ENCODE measurements at places on chromosomes 11 and 22.

- no peak for DNase-seq
Measured at GRCh38 chr11:69598147-69598546, 42.8 kb upstream of the CCND1 start.

- DNase-seq = no peak
Measured at GRCh38 chr11:42319921-42320320, 860.5 kb upstream of the LRRC4C start.

- DNase-seq = no peak
Measured at GRCh38 chr11:109547356-109548027, 125.5 kb downstream of the C11orf87 start.

DNA sequence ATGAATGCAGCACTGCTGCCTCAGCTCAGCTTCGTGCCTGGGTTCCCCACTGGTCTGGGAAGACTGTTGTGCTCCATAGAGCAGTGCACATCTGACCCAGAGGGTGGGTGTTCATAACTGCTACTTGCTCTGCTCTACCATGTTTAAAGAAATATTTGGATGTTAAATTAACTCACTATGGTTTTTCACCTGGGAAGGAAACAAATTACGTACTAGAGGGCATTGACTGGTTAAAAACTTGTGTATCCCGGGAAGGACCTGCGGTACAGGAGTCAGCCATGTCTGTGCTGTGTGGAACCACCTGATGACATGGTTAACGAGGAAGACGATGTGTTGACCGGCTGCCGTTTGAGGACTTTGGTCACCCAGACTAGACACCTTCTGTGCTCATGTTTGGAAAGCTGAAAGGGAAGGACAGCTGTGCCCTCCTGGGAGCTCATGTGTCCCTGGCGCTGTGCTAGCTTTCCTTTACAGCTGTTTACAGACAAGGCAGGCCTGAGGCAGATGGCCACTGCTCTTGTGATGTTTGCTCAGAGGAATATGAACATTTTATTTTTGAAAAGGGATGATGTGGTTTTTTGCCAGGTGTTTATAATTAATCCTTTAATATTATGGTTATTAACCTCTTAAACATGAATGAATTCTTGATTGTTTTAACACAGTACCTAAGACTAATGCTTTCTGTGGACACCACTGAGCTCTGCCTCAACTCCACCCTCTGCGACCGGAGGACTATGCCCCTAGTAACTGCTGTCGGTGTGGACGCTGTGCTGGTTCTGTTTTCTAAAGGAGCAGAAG, 14.3 kb upstream of the AIFM3 start:
- no peak for DNase-seq

DNA sequence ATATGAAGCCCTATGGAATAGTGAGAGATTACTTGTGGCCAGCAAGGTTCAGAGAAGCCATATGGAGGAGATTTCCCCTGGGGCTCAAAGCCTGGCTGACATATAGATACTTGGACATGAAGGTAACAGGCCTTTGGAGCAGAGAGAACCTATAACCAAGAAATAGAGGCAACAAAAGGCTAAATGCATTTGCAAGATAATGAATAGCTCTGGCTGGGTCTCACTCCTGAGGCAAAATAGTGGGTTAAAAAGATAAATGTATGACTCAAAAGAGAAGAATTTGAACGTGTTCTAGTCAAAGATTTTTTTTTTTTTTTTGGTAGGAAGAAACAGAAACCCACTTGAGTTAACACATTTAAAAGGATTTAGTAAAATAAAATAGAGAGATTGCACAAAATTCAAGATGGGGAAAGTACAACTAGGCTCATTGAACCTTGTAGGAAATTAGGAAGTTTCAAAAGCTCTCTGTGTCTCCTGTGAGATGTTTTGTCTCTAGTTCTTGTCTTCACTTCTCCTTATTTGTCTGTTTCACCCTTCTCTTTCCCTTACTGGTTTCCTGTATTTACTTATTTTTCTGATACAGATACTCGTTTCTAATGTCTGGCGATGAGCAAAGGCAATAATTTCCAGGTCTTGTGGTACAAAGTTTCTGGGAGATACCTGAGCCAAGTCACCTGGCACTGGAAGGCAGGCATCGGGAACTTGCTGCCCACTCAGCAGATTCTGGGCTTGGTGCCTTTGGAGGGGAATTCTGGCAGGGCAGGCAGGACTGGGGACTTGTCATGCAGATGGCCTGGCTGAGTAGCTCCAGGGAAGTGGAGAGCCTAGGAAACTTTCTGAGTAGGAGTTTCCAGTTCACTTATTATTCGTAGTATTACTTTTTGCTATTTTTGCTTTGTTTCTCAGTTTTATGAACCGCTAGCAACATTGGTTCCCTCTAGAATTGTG, 49.2 kb upstream of the SESN3 start:
- no peak for DNase-seq

GRCh38 chr11:113113801-113114704, 152.8 kb downstream of the NCAM1 start:
- DNase-seq = no peak

GRCh38 chr22:28574159-28574788, 105.4 kb downstream of the TTC28 start:
- no peak for DNase-seq

DNA sequence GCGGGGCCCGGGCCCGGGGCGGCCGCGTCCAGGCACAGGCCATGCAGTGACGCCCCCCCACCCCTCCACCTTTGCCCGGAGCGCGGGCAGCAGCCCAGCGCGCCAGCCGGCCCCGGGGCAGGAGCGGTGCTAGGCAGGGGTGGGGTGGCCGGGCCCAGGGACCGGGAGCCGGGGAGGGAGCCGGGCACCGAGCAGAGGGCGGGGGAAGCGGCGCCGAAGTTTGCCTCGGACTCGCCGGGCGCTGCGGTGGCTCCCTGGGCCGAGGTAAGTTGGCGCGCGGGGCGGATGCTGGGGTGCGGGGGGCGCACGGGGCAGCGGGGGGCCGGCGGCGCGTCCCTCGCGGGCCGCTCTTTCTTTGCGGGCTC, 332 bp downstream of the TEAD1 start:
- DNase-seq = no peak

DNA sequence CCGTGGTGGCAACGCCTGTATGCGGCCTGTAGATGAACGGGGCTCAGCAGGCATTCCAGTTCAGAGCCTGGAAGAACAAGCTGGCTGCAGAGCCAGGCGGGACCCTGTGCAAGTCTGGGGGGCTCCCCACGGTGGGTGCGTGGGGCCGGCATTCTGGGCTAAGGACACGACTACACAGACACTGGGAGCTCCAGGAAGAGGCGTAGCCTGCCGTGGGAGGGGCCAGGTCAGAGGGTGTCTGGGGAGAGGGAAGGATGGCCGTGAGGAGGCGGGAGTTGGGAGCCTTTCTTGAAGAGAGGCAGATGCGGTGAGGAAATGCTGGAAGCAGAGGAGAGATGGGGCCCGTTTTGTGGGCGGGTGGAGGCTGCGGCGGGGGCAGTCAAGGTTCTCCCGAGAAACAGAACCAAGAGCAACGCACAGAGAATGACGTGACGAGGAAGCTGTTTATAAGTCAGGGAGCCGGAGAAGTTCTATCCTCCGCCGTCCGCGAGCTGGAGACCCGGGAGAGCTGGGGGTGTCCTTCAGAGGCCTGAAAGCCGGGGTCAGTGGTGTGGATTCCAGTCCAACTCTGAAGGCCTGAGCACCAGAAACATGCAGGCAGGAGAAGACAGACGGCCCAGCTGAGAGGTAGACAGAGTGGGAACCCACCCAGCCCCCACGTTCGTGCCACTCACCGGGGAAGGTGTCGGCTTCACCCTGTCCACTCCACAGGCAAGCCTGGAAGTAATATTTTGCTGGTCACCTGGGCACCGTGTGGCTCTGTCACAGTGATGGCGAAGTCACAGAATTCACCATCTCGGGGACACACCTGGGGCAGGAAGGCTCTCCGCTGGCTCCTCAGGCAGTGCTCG, 529.6 kb downstream of the BRD1 start:
- DNase-seq = no peak

GRCh38 chr11:9914064-9914463, 250.2 kb downstream of the SWAP70 start:
- DNase-seq = no peak

DNA sequence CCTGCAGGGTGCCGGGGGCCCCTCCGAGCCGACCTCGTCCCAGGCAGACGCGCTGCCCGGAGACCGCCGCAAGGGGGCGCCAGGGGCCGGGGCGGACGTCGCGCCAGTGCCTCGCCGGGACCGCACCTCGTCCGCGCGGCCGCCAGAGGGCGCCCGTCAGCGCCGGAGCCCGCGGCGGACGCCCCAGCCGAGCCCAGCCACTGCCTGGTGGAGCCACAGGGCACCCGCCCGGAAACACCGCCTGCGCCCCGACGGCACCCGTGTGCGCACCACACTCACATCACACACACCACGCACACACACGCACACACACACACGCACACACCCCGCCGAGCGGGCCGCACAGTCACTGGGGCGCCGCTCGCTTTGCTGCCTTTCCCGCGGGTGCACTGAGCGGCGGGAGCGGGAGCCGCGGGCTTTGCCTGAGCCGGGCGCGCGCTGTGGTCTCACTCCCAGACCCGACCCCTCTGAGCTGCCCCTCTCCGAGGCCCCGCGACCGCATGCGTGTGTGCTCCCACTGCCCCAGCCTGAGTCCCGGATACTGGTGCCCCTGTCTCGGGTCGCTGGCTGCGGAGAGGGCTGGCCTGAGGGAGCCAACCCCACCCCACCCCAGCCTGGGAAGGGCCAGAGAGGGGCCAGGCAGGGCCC, 449.3 kb downstream of the OPCML start:
- DNase-seq = peak; percentile 7

GRCh38 chr22:24953384-24954113, 1.0 kb downstream of the KIAA1671 start:
- DNase-seq = no peak

GRCh38 chr22:44407987-44408828, 89.8 kb downstream of the RTL6 start:
- DNase-seq = no peak

GRCh38 chr11:64856382-64857227, 12.2 kb upstream of the CDC42BPG start:
- DNase-seq = no peak

DNA sequence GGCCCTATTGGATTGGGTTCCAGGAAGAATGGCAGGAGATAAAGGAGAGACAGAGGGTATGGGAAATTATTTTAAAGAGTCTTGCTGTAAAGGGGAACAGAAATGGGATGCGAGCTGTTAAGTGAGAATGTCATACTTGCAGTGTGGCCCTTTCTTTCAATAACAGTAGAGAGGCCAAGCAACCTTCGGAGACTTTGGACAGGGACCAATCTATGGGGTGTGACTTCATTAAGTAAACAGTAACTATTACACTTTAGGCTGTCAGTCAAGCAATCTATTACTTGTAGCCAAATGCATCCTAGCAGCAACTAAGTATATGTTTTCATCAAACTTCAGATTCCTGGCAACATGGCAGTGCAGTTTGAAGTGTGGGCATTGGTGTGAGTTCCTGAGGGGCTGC, 376.2 kb upstream of the LARGE1 start:
- DNase-seq = no peak

Data from GM12864 (cell line).